ENCODE measurements at places on chromosomes 2 and 18. TPM values are rescaled to one million over a fixed set of nuclear protein-coding genes. Genes with fewer than 3 reads are reported as not detected.

The MYO5B gene
- not detected for total RNA-seq

The PNKD gene
- total RNA-seq: 31.8 TPM

The UCN gene
- total RNA-seq: 2.2 TPM

The DHRS9 gene
- not detected for total RNA-seq

The PRPF40A gene
- 113 TPM for total RNA-seq

The ZNF519 gene
- 9.1 TPM for total RNA-seq

The IL36G gene
- total RNA-seq: not detected

The CAPN13 gene
- not detected for total RNA-seq

The PRSS56 gene
- total RNA-seq: not detected

The IL18RAP gene
- 9.6 TPM for total RNA-seq

The DUSP11 gene
- 30.7 TPM for total RNA-seq

The MOB4 gene
- total RNA-seq: 23.5 TPM

The C2orf15 gene
- 0.18 TPM for total RNA-seq

The CYP27C1 gene
- not detected for total RNA-seq

The LAPTM4A gene
- total RNA-seq: 36.1 TPM

The RAB6C gene
- total RNA-seq: 0.10 TPM

The NXPH2 gene
- not detected for total RNA-seq

The NOTO gene
- total RNA-seq: not detected

The SNORC gene
- 1.3 TPM for total RNA-seq

The ANO7 gene
- 0.91 TPM for total RNA-seq
